Omental fat pad (tissue), 4 donors: ENCODE measurements at places on chromosomes 16 and 17.

DNA sequence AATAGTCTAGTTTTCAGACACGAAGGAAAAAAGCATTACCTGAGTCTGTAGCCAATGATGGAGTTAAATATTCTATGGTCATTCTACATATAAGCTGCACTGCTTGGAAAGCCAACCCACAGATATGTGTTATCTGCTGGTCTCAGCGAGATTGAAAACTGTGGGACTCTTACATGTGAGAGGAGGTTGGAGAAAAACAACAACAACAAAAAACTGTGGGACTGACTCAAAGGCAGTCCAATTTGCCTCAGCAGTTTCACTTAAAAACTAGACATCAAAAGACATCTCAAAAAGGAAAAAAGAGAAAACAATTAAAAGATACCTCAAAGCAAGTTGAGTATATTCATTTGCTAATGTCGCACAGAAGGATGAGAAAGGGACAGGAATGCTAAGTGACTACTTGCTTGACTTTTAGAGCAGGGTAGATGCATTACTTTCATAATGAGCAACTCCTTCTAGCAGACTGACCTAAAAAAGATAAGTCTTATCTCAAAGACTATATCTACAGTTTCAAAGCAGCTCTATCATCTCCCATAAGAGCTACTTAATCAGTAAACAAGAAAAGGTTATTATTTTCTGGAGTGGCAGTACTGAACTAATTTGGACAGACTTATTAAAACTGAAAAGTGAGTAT, 35.5 kb upstream of the ITGA2B start:
- no peak for DNase-seq

GRCh38 chr17:62572888-62573401, 54.5 kb upstream of the MRC2 start:
- DNase-seq, result no peak

- no peak for DNase-seq
These were observed 3.3 kb downstream of the SRCIN1 start for GRCh38 chr17:38602453-38602852.

- no peak for DNase-seq
These were observed 5.6 kb downstream of the WSB1 start for GRCh38 chr17:27299384-27300049.

- DNase-seq, result no peak
These were observed 1.9 kb downstream of the MED11 start for GRCh38 chr17:4733073-4733531.

DNA sequence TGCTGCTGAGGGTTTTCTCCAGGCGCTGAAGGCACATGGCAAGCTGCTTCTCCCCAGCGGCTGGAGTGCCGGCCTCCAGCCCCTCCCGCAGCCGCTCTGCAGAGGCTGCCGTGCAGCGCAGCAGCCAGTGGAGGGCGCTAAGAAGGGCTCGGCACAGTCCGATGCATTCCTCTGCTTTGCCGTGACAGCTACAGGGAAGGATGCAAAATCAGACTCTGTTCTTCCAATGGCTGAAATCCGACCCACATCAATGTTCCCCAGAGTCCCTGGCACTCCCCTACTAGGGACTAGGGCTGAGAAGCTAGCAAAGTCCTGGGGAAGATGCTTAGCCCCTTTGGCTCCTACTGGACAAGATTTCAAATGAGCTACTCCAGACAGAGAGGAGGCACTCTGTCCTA, 19.0 kb downstream of the MED24 start:
- DNase-seq, result no peak

- no peak for DNase-seq
These were observed 372.2 kb upstream of the CDH5 start for GRCh38 chr16:65994291-65994690.

GRCh38 chr16:48608871-48609651, 919 bp downstream of the N4BP1 start:
- DNase-seq, result no peak

DNA sequence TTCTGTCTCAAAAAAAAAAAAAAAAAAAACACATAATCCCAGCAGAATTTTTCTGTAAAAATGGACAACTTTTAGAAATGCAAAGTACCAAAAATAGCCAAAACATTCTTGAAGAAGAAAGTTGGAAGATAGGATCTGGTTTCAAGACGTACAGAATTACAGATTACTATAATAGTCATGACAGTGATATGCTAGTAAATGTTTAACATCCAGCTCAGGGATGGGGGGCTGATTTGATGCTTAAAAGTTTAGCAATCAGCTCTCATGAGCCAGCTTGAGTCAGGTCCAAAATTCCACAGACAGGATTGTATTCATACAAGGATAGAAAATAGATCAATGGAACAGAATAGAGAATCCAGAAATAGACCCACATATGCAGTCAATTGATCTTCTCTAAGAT, 100.5 kb downstream of the CYB561 start:
- no peak for DNase-seq

GRCh38 chr16:51733181-51733580, 582.1 kb upstream of the SALL1 start:
- DNase-seq, result no peak

- DNase-seq, result no peak
These were observed 467.8 kb downstream of the SLC39A11 start for GRCh38 chr17:72624652-72625051.

DNA sequence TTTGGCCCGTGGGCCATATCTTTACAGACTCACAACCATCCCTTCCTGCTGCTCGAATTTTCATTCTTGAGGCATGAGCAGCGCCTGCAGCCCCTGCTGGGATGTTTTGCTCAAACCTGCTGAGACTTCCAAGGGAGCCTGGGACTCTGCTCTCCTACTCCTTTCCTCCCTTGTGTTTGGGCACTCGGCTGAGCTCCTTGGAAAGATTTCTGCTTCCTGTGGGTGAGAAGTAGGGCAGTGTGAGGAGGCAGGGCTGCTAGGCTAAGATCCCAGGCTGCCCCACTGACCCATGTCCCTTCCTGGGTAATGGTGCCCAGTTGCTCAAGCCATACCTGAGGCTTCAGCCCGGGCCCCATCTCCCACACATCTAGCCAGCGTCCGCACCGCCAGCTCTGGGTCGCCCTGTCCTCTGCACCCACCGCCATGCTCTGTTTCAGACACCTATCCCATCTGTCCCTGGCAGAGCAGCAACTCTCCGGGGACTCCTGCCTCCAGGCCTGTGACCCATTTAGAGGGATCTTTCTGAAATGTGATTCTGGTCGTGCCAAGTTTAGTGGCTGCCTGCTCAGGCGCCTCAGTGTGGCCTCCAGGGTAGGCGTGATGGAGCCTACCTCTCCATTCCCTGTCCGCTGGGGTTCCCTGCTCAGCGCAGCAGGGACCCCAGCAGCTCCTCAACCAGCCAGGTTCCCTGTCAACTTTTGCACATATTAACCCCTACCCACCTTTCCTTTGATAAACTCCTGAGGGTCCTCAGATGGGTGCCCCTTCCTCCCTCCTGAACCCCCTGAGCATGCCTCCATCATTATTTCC, 190.1 kb downstream of the CCDC182 start:
- DNase-seq, result no peak

DNA sequence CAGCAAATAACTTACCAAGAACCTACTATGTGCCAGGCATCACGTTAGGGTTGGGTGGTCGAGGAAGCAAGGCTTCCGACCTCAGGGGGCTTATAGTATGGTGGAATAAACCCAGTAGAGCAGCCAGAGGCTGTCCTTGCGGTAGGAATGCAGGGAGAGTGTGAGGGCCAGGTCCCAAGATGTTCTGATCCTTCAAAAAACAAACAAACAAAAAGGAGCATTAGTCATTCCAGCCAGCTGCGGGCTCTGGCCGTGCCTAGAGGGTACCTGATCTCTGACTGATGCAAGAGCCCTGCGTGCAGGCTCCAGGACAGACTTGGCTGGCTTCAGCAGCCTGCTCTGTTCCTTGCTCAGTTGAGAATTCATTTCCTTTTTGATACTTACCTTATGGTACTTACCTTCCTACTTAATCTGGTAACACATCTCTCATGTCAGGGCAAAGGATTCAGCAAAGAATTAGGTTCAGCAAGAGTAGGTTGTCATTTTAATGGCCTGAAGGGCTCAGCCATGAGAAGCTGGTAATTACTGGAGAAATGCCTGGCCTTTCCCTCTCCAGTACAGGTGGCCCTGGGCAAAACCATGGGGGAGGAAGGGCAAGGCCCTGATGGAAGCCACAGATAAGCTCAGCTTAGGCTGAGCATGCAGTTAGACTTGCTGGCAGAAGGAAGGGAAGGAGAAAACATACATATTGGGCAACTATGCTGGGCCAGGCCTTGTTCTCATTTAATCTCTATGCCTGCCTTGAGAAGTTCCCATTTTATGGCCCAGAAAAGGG, 18.4 kb downstream of the CYB5D2 start:
- no peak for DNase-seq

- no peak for DNase-seq
These were observed 878 bp downstream of the TAOK1 start for GRCh38 chr17:29390851-29391631.

DNA sequence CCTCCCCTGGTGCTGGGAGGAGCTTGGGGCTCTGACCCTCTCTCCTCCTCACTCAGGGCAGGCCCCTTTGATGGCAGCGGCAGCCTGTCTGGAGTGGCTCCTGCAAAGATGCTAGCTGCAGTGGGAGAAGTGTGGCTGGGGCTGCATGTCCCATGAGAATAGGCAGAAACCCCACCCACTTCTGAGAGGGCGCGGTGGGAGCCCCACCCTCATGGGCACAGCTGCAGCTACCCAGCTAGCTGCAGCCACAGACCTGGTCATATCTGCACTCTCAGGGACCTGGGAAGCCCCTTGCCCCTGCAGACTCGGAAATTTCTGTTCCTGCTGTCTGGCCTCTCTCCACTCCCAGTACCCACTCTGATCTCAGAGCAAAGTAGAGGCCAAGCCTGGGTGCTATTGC, 72.2 kb upstream of the BRD7 start:
- no peak for DNase-seq

GRCh38 chr17:72730077-72730476, 362.4 kb downstream of the SLC39A11 start:
- DNase-seq, result no peak

DNA sequence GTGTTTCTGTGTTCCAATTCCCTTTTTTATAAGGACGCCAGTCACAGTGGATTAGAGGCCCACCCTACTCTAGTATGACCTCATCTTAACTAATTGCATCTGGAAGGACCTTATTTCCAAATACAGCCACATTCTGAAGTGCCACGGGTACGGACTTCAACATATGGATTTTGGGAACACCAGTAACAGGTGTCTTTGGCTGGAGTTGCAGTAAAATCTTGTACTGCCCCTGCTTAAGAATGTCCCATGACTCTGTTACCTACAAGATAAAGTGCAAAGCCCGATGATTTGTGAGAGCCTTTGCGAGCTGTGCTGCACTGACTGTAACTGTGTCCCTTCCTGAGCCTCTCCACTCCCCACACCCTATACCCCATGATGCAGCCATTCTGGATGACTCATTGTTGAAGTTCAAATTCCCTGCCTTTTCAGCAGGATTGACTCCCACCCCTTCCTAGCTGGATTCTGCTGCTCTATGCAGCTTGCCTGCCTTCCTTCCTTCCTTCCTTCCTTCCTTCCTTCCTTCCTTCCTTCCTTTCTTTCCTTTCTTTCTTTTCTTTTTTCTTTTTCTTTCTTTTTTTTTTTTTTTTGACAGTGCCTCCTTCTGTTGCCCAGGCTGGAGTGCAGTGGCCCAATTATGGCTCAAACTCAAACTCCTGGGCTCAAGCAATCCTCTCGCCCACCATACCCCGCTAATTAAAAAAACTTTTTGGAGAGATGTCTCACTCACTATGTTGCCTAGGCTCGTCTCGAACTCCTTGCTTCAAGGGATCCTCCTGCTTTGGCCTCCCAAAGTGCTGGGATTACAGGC, 2.1 kb downstream of the HCRT start:
- no peak for DNase-seq

- no peak for DNase-seq
These were observed 295.3 kb upstream of the PMFBP1 start for GRCh38 chr16:72467157-72467759.

- DNase-seq, result no peak
These were observed 23.2 kb upstream of the MEAK7 start for GRCh38 chr16:84527532-84528269.

GRCh38 chr16:57021757-57022156, 32.4 kb downstream of the NLRC5 start:
- DNase-seq, result no peak

DNA sequence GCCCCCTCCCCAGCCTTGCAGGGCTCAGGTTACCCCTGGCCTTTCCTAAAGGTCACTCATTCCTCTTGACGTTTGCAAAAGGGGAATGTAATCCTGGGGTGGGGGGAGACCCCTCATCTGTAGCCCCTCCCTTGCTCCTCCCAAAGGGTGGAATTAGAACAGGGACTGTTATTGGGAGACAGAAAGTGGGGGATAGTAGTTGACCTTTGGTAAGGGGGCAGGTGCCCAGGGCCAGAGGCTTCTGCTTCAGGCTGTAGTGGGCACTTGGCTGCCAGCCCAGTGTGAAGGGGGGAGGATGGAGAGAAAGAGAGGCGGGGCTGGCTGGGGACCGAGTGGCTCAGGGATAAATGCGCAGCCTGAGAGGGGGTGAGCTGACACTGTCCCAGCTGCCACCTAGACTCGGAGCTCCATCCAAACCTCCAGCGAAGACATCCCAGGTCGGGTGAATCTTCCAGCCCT, at the start of gene ENO3:
TSS of gene ENO3 (plus strand) at position 374 of the 459 bp plus-strand sequence. CDS start 711 bp downstream, outside the sequence.
- DNase-seq, result no peak

GRCh38 chr16:1472974-1473373, 1.9 kb downstream of the CLCN7 start:
- no peak for DNase-seq

GRCh38 chr17:77722366-77722765, 236.1 kb upstream of the TNRC6C start:
- DNase-seq, result no peak

DNA sequence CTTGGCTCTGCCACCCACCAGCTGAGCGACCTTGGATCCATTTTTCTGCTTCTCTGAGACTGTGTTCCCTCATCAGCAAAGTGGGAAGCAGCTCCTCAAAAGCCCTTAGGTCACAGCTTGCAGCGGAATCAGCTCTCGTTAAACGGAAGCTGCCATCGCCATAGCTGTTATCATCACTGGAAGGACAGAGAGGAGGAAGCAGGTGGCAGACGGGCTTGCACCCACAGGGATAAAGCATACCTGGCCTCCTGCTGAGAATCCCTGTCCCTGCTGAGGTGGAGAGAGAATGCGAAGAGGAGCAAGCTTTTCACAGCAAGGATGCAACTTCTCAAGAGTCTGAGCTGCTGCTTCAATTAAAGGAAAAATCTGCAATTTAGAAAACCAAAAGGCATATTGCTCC, 106.6 kb downstream of the CLEC16A start:
- no peak for DNase-seq
